ENCODE measurements at places on chromosomes 3 and 15.

DNA sequence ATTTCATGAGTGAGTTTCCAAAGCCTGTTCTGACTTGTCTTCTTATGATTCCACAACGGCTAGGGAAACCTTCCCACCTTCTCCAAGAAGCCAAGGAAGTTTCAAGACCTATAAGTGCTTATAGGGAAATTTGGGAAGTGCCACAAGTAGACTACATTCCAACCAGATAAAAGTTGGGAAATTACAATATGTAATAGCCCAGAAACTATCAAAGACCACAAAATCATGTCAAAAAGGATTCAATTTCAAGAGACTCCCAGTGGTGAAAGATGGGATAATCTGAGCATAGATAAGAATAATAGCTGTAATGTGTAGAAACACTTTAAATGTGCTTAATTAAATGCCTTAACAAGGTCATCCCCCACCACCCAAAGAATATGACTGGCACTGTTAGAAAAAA, 169.2 kb upstream of the SLC2A2 start:
- no peak for DNase-seq

GRCh38 chr3:187136936-187137335, 2.4 kb downstream of the RPL39L start:
- DNase-seq: no peak

DNA sequence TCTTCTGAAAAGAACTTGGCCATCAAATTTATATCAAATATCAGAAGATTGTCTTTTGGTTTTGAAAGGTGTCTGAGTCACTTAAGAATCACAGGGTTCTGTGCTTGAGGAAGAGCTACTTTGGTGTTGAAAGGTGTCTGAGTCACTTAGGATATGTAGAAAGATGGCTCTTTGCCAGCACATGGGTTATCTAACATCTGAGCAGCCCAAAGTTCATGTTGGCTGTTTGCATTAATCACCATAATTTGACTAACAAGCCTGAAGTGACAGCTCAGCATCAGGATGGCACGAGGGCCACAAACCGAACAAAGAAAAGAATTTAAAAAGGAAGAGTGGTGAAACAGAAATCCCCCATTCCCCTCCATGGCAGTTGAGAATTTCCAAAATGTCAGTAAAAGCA, 190.5 kb upstream of the CMC1 start:
- DNase-seq: no peak

GRCh38 chr15:51089699-51090453, 4.8 kb downstream of the TNFAIP8L3 start:
- DNase-seq: no peak

- no peak for DNase-seq
Observed at GRCh38 chr3:89964347-89964746, 856.9 kb downstream of the EPHA3 start.
